ENCODE measurements at places on chromosomes 16 and 17.

DNA sequence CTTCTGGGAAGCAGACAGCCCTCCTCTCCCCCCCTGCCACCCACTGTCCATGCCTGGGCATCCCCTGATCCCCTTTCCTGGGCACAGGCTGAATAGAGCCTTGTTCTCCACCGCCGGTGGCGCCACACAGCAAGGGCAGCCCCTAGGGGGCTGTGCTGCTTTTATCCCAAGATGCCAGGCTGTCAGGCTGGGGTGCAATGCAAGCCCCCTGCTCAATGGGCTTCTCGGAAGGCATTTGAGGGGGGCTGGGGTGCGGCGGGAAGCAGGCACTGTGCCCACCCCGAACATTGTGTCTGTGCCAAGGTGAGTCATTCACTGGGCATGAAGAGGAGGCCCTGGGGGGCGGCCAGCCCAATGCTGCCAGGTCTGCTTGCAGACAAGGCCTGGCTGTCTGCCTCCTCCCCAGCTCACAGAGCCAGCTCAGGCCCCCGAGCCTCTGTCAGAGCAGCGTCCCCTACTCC lies 1.5 kb upstream of the GFAP start:
- DNase-seq, result no peak

DNA sequence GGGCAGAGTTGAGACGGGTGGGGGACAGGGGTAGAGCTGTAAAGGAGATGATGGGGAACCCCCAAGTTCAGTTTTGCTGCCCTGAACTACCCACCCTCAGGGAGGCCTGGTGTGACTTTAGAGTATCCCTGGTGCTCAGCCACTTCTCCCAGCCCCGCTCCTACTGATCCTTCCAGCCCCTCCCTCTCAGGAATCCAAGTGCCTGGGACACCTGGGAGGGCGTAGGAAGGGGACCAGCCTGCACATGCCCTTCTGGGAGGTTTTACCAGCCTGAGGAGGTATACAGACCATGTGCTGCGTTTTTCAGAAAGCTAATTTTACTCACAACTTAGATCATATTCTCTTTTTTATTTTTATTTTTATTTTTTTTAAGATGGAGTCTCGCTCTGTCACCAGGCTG lies 4.1 kb downstream of the ST6GALNAC2 start:
- DNase-seq, result no peak

DNA sequence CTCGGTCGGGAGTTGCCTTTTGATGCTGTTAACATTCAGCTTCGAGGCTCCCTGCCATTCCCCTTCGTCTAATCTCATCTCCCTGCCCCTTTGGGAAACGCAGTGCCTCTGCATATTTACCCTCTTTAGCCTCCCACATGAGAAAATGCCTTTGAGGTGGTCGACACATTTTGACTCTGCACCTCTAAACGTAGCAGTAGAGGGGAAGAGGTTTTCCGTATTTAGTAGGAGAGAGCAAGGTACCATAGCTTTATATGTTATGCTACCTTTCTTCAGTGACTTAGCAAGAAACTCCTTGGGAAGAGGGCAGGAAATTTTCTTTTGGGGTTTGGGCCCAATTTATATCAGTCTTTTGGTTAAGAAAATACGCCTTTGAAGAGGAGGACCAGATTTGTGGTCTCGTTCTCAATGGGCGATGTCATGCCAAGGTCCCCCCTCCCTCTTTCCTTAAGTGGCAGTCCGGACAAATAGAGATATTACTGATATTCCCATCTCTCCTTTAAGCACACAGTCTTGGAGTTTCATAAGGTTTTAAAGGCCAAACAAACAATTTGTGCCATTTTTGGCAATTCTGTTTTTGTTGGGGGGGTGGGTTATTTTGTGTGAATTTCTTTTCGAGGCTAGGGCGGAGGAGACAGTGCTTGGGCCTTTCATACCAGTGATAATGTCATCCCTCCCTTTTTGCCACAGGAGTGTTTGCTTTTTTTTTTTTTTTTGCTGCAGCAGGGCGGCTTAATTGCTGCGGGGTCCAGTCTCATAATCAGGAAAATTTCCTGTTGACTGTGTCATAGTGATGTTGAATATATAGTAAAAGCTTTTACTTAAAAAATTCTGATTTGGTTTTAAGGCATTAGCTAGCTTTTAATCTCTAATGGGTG lies 1.5 kb downstream of the PAFAH1B1 start:
- DNase-seq, result peak; percentile 27

- DNase-seq, result no peak
These were observed 25.5 kb upstream of the ADORA2B start for GRCh38 chr17:15919466-15919865.

DNA sequence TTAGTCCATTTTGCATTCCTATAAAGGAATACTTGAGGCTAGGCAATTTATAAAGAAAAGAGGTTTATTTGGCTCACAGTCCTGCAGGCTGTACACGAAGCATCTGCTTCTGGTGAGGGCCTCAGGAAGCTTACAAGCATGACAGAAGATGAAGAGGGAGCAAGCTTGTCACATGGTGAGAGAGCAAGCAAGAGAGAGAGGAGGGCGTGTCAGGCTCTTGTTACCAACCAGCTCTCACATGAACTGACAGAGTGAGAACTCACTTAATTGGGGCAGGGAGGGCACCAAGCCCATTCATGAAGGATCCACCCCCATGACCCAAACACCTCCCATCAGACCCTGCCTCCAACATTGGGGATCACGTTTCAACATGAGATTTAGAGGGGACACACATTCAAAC lies 1.6 kb downstream of the CHCT1 start:
- no peak for DNase-seq

- no peak for DNase-seq
These were observed 9.7 kb upstream of the ZC3H7A start for GRCh38 chr16:11806721-11807120.

DNA sequence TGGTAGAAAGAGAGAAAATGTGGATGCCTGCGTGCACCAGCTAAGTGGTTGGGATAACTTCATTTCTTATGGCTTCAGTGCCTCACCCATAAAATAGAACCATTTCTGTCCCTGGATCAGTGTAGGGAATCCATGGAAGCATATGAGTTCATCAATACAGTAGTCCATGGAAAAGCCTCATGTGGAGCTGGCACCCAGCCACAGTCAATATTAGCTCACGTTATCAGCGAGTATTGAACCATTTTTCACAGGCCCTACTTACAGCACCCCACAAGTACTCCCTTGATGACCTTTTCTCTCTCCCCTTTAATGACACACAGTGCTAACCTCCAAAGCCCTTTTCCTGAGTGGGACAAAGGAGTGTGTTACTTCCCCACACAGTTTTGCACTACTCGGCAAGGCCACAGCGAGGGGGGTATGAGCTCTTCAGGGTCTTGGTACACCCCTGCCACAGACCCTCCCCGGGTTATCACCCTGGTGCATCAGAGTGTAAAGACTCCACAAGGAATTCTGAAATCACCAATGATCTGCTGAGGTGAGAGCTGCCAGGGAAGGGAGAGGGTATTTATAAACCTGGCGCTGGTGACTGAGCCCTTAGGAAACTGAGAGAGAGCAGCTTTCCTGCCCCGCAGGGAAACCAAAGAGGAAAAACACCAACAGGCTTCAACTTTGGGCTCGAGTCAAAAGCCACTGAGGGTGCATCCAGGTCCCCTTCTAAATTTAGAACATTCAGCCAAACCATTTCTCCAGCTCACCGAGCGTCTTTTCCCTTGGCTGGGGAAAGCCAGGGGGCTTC lies 36.9 kb downstream of the DYNLRB2 start:
- no peak for DNase-seq

GRCh38 chr16:1590366-1590765 lies 21.5 kb downstream of the IFT140 start:
- no peak for DNase-seq

DNA sequence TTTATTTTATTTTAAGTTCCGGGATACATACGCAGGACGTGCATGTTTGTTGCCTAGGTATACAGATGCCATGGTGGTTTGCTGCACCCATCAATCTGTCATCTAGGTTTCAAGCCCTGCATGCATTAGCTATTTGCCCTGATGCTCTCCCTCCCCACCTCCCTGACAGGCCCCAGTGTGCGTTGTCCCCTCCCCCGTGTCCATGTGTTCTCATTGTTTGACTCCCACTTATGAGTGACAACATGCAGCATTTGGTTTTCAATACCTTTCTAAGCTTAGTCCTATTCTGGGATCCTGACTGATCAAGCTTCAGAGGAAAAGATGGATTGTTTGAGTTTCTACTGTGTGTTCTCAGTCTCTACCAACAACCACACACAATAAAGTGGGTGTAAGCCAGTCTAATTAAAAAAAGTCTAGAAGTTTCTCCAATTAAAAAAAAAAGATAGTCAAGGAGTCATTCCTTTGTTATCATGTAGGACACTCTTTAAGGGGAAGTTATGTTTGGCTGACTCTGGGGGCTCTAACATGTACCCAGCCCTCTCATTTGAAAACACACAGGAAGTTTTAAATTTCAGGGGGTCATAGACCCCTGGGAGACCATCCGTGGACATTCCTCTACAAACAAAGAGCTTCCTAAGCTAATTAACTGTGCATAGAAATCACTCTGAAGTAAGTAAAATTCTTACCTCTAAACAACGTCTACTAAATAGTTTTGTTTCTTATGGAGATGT lies 66.3 kb upstream of the ADAMTS18 start:
- DNase-seq, result no peak

GRCh38 chr16:54077050-54077821 lies 209.4 kb downstream of the IRX3 start:
- no peak for DNase-seq

DNA sequence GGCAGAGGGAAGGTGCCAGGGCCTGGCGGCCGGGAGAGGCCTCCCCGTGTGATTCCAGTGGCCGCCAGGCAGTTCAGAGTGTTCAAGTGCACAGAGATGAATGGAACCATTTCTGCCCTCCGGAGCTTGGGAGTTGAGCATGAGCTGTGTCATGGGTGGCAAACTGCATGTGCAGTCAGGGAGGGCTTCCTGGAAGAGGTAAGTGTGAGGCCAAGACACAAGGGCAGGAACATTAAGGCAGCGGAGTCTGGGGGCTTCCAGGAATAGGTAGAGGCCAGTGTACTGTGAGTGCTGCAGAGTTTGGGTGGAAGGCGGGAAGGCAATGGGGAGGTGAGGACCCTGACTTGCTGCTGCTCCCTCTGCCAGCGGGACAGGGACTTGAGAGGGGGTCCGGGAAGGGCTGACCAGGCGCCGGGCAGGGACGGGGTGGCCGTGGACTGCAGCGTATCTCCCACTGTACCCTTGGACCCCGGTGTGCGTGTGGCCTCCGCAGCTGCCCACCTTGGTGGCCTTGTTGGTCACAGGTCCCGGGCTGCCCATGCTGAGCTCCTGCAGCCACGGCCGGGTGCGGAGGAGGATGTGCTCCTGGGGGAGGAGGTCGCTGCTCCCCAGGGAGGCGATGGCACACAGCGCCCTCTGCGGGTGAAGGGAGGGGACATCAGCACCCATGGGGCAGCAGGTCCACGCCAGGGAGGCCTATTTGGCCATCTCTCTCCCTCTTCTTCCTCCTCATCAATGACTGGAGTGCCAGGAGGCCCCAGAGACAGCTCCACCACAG lies 7.5 kb upstream of the CEP131 start:
- DNase-seq, result no peak

GRCh38 chr17:53941231-53941630 lies 118.5 kb downstream of the KIF2B start:
- no peak for DNase-seq

GRCh38 chr17:46950342-46950996 lies 27.5 kb downstream of the GOSR2 start:
- DNase-seq, result no peak

DNA sequence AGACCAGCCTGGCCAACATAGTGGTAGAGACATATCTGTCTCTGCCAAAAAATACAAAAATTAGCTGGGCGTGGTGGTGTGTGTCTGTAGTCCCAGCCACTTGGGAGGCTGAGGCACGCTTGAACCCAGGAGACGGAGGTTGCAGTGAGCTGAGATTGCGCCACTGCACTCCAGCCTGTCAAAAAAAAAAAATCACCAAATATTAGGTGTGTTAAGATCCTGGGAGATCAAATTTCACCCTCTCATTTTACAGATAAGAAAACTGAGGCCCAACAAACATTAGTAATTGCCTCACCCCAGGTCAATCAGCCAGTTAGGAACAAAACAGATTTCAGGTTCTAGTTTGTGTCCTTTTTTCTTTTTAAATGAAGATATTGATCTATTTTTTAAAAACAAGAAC lies 116.7 kb downstream of the MSI2 start:
- DNase-seq, result no peak
